ENCODE measurements at places on chromosomes 12 and 14.
A peak's percentile ranks its signal among the peaks of the same experiment; 100 is the strongest.

DNA sequence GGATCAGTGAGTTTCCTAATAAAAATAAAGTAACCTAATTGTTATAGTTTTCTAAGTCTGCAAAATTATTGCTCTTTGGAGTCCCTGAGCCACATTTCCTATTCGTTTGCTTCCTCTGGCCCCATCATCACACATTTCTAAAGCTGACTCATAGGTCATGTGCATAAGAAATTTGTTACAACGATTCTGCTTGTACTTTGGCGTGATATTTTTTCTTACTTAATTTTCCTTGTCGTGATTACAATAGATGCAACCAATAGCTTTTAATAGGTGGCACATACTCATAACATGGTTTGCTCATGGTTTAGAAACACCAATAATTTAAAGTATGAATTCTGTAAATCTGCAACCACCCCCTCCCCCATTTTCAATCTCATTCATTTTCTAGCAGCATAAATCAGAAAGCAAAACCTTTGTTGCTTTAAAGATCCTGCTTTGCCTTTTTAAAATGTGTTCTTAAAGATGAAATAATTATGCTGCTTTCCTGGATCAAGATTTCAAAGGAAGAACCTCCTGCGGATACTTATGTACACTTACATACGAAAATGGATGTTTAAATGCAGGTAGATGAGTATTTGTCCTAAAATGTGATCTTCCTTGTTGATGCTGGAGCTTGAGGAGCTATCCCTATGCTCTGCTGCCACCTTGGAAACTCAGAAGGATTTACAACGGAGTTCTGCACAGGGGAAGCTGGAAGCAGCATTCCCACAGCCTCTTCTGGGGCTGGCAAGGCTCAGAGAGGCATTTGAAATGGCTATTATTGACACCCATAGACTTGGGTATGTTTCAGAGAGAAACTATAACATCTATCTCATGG is 1.7 kb upstream of the FLRT2 start:
- no peak for DNase-seq

- no peak for DNase-seq
These were observed 44.6 kb downstream of the DLK1 start for GRCh38 chr14:100771121-100771800.

DNA sequence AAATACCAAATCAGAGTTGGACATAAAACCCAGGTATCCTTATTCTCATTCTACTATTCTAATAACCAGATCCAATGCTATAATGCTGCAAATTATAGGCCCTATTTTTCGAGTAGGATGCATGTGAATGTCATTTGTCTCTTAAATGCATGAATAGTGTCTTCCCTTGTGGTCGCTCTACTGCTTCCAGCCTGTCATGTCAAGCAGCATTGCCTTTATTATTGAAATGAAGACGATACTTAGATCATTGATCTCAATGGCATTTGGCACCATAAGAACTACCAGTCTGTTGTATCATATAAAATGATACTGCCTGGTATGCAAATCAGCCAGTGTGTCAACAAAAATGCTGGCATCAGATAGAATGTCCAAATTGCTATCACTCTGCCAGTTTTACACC is 649.1 kb downstream of the DIO2 start:
- no peak for DNase-seq

DNA sequence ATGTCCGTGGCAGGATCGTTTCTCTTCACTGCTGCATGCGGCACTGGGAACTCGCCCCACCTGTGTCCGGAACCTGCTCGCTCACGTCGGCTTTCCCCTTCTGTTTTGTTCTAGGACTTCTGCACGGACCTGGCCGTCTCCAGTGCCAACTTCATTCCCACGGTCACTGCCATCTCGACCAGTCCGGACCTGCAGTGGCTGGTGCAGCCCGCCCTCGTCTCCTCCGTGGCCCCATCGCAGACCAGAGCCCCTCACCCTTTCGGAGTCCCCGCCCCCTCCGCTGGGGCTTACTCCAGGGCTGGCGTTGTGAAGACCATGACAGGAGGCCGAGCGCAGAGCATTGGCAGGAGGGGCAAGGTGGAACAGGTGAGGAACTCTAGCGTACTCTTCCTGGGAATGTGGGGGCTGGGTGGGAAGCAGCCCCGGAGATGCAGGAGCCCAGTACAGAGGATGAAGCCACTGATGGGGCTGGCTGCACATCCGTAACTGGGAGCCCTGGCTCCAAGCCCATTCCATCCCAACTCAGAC is 1.2 kb downstream of the FOS start:
- DNase-seq: no peak

- no peak for DNase-seq
These were observed 241.4 kb upstream of the PDZRN4 start for GRCh38 chr12:40946612-40947194.

DNA sequence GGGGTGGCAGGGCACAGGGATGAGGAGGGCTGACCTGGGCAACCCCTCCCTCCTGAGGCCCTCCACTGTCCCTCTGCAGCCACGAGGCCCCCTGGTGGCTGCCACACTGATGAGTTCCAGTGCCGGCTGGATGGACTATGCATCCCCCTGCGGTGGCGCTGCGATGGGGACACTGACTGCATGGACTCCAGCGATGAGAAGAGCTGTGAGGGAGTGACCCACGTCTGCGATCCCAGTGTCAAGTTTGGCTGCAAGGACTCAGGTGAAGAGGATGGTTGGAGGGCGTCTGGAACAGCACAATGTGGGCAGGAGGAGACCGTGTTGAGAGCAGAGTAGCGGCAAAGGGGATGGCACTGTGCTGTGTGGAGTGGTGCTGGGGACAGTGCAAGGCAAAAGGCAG is 25.7 kb upstream of the LRP1-AS start:
- peak; percentile 35 for DNase-seq

DNA sequence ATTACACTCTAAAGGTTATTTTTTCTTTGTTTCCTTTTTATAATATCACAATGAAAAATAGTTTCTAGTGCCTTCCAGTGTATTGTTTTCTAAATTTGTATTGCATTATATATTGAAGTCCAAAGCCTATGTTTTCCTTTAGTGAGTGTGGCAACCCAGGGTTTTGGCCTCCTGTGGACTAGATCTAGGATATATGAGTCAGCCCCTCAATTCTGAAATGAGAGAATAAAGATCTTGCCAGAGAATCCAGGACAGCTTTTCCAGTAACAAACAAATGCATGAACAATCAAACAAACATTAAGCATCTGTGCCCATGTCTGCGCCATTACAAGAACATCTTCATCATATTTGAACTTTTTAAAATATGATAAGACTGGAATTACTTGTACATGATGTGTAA is 70.7 kb upstream of the SSTR1 start:
- DNase-seq: no peak

DNA sequence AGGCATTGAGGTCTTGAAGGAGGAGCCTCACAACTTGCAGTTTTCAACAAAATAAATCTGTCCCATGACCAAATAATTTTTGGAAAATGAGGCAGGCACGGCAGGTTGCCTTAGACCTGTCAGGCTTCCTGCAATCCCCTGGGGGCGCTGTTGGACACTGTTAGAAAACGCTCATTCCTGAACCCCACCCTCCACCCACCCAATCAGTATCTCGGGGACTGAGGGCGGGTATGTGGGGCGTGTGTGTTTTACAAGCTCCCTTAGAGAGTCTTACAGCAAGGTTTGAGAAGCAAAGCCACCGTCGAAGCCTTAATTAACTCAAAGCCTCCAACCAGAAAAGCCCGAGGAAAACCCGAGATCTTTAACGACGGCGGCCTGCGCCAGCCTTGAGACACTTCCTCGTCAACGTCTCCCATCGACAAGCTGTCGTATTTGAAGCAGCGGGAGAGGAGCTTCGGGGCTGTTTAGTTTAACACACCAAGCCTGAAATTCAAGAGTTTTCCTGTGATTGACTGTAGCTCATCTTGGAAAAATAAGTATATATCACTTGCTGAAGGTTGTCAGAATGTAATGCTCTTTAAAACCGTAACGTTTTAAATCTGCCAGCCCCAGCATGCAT is 123.0 kb downstream of the GLT1D1 start:
- DNase-seq: peak; percentile 37

- DNase-seq: no peak
These were observed 26.1 kb upstream of the JPH4 start for GRCh38 chr14:23604675-23605170.

DNA sequence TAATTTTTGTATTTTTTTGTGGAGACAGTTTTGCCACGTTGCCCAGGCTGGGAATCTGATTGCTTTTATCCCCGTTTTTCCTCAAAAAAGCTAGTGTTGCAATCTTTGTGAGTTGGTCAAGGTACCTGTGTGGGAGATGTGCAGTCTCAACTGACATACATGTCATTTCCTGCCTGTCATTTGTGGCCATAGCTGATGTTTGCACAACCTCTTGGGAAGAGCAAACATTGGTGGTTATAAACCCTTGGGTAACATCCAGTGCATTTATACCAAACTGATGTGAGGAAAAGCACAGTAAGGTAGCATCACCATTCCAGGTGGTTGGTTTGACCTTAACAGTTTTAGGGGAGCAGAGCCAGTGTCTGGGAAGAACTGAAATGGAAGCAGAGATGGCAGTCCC is 54.7 kb downstream of the ATG14 start:
- no peak for DNase-seq

GRCh38 chr14:98957211-98958047 is 314.6 kb downstream of the BCL11B start:
- no peak for DNase-seq

DNA sequence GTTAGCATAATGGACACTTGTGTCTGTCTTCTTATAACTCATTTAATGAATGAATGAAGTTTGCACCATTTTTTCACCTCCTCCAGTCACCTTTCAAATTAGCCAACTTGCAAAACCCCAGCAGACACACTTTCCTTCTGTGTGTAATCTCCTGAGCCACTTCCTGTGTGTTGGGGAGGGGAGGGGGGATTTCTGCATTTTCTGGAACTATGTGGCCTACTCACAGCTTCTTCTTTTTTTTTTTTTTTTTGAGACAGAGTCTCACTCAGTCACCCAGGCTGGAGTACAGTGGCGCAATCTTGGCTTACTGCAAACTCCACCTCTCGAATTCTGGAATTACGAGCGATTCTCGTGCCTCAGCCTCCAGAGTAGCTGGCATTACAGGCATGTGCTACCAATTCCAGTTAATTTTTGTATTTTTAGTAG is 4.1 kb upstream of the SERPINA1 start:
- peak; percentile 17 for DNase-seq

DNA sequence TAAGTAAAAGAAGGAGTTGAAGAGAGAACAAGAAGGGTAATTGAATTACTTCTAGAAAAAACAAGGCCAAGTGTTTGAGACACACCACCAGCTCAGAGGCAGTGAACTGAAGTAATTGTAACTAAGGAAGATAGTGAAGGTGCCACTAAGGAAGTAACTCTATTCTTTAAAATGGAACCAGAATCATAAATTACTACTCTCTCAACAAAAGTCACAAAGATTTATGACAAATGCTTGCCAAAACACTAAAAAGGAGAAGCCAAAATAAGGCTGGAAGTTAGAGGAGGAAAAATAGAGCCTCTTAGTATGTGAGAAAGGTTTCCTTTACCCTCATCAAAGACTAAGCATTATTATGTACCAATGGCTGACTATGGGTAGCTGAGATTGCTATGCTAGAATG is 208.5 kb downstream of the MDGA2 start:
- DNase-seq: no peak

DNA sequence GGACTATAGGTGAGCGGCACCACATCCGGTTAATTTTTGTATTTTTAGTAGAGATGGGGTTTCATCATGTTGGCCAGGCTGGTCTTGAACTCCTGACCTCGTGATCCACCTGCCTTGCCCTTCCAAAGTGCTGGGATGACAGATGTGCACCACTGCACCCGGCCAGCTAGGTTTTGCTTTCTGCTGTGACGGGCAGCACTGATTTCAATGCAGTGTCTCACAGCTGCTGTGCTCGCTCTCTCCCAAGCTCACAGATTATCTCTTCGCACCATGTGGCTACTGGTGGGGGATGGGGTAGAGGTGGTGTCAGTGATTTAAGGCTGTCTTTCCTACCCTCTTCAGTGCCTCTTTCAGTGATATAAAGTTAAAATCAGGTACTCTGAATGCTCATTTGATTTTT is 909.1 kb downstream of the TRHDE start:
- DNase-seq: no peak

GRCh38 chr12:104340925-104341611 is 37.5 kb downstream of the EID3 start:
- no peak for DNase-seq

DNA sequence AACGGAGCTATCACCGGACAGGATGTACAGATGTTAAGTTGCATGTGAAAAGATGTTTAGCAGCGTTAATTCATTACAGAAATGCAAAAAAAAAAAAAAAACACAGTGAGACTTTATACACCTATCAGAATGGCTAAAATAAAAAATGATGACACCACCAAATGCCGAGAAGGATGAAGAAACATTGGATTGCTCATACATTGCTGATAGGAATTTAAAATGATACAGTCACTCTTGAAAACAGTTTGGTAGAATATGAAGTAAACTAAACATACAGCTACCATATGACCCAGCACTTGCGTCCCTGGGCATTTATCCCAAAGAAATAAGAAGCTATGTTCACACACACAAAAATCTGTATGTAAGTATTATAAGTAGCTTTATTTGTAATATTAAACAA is 574.1 kb downstream of the SLC16A7 start:
- no peak for DNase-seq

GRCh38 chr12:68139001-68139400 is 20.5 kb downstream of the IFNG start:
- DNase-seq: no peak

GRCh38 chr12:25970082-25970481 is 11.6 kb downstream of the RASSF8 start:
- DNase-seq: no peak

- DNase-seq: peak; percentile 48
These were observed 44.5 kb downstream of the SLC38A6 start for GRCh38 chr14:61025251-61026223.

DNA sequence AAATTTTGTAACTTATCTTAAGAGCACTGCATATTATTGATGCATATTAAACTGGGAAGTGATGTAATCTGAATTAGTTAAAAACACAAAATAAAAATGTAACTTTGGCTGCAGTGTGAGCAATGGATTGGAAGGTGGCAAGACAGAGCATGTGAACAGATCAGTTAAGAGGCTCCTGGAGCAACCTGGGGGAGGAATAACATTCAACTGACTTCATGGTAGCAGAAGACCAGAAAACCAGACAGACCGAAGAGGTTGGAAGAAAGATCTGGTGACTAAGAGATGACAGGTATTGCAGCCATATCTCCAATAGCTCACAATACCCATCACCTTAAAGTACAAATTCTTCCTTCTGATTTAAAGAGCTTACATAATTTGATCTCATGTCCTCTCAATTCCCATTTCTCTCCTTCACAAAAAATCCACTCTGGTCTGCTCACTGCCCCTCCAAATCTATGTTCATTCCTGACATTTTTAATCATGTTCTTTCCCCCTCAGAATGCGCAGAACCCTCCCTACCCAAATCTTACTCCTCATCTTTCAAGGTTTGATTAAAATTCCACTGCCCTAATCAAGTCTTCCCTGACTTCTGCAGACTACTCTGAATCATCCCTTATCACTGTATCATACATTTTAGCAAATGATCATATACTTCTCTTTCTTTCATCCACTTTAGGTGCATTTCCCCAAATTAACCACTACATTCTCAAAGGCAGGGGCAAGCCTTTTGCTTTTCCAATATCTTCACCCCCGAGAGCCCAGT is 51.5 kb downstream of the DUSP16 start:
- DNase-seq: no peak

GRCh38 chr14:68547305-68548193 is 245.3 kb downstream of the ZFP36L1 start:
- no peak for DNase-seq

- no peak for DNase-seq
These were observed 90.7 kb downstream of the NINJ2 start for GRCh38 chr12:572532-572899.

Measured in stimulated activated CD4-positive, alpha-beta T cell treated with anti-CD3 and anti-CD28 coated beads, Interleukin-2, amount 100 ng/mL, for 24 hours (primary cell).